CD4-positive, alpha-beta T cell treated with Interleukin-10 for 1 hour (primary cell): ENCODE measurements at places on chromosomes 12 and 14.
A peak's percentile ranks its signal among the peaks of the same experiment; 100 is the strongest.

DNA sequence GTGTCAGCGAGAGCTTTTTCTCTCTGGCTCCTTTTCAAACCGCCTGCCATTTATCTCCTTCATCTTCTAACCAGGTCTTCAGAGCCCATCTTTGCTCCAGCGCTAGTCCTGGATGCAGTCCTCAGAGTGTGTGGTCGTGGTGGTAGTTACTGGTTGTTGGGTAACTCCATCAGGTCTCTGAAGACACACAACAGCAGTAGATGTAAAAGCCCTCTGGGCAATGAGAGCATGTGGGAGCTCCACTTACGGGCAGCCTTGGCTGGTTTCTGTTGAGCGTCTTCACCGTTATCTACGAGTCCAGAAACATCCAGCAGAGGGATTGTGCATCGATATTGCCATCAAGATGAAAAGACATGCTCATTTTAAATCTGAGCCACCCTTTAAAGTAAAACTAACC lies 61.2 kb downstream of the FBXL14 start:
- peak; percentile 35 for DNase-seq

DNA sequence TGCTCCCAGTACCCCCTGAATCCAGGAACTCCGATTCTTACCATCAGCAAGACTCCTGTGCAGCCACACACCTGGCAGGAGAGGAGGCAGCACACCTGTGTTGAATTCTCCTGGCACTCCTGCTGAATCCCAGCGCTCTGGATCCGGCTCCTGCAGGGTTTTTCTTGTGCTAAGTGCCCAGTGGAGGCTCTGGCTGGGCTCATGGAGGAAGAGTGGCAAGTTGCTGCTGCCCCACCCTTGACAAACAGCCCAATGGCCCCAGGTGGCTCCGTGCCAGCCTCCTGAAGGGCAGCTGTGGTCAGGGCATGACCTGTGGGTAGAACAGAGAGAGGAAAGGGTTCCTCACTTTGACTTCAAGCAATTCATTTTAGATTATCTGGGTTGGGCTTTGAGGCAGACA lies 20.0 kb downstream of the CRACR2A start:
- no peak for DNase-seq

DNA sequence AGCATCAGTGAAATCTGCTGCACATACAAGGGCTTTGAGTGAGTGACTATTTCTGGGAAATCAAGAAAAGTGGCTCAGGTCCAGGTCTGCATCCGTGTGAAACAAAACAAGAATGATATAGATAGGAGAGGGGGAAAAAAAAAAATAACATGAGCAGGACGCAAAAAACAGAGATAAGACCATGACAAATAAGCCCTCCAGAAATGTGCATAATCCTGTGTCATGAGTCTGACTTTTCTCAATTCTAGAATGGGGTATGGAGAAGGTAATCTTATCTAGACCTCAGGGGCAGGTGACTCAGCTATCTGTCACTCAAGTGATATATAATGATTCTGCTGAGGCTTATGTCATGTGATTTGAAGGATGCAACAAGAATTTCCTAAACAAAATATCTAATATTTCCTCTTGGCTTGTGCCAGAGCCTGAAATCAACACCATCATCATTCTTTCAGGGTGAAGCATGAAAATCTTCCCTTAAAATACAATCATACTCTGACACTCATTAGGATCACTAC lies 250.0 kb downstream of the PHLDA1 start:
- no peak for DNase-seq

DNA sequence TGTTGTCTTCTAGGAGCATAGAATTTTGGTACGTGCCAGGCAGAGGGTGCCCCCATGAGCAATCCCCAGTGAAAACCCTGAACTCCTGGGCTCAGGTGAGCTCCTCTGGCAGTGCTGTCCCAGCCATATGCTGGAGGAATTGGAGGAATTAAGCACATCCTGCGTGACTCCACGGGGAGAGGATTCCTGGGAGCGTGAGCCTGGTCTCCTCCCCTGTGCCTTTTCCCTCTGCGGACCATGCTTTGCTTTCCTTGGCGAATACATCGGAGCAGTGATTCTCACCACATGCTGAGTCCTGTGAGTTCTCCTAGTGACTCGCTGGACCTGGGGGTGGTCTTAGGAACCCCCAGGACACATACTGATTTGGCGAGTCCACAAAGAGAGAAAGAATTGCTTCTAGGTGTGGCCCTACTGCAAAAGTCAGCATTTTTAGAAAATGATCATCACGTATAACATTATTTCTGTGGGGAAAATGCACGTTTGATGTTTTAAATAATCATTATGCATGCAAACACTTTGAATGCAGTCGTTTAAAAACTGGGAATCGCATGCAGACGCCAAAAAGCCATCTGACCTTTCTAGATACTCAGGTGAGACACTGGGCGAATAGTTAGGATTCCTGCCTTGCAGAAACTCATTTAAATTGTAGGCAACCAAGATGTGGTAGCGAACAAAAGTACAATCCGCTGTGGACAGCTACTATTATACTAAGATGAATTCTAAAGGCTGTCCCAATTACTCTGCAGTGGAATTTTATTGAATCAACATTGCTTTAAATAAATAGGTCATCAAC lies 370.9 kb downstream of the TMEM132D start:
- no peak for DNase-seq

- DNase-seq = no peak
Measured at GRCh38 chr14:36619131-36619530, 36.7 kb upstream of the NKX2-8 start.

DNA sequence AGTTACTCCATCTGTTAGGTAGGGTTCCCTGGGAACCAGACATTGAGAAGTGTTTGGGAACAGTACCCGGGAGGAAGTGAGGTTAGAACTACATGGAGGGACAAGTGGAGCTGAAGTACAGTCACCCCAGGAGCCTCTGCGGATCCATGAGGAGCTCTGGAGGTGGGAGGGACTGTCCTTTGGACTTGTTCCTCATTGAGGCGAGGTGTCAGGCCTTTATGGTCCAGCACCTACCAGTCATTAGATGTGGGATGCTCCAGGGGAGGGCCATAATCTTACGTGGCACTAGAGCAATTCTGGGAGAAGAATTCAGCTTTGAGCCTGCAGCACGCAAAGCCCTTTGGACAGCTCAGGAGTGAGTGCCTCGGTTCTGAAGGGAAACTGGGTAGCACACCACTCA lies 142.8 kb downstream of the DACT1 start:
- no peak for DNase-seq

- DNase-seq = no peak
Measured at GRCh38 chr14:91375720-91376452, 41.7 kb downstream of the CCDC88C start.

DNA sequence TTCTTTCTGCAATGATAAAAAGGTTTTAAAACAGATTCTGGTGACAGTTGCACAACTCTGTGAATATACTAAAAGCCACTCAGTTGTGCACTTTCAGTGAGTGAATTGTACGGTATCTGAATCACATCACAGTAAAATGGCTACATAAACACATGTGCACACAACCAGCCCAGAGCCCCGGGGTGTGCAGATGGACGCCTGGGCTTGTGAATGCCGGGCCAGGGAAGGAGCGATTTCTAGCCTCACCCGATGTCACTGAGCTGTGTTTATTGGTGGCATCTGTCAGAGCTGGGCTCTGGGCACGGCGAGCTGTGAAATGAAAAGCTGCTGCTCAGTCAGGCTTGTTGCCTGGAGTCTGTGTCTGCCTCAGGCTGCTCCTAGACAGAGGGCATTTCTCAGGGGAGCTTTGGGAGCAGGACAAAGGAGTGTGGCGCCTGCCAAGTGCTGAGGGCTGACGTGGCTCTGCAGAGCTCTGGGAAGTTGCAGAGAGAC lies 25.9 kb downstream of the RHOF start:
- no peak for DNase-seq

DNA sequence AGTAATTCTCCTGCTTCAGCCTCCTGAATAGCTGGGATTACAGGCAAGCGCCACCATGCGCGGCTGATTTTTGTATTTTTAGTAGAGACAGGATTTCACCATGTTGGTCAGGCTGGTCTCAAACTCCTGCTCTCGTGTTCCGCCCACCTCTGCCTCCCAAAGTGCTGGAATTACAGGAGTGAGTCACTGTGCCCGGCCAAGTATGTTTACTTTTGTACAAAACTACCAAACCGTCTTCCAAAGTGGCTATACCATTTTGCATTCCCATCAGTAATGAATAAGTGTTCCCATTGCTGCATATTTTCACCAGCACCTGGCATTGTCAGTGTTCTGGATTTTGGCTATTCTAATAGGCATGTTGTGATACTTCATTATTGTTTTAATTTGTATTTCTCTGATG lies 8.4 kb upstream of the KRT6A start:
- DNase-seq = no peak

DNA sequence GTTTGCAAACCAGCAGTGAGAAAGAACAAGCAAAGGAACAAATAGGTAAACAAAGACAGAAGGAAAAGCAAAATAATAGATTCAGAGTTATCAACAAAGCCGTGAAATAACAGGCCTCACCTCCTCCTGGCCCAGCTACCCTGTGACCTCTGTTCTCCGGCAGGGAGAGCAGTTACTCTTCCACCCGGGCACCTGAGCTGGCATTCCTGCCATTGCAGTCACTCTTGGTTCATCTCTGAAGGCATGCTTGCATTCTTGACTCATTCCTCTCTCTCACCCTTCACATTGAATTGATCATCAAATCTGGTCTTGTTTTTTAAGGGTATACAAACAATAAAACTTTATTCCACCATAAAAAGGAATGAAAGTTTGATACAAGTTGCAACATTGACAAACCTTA lies 95.1 kb downstream of the TTC8 start:
- DNase-seq = no peak

DNA sequence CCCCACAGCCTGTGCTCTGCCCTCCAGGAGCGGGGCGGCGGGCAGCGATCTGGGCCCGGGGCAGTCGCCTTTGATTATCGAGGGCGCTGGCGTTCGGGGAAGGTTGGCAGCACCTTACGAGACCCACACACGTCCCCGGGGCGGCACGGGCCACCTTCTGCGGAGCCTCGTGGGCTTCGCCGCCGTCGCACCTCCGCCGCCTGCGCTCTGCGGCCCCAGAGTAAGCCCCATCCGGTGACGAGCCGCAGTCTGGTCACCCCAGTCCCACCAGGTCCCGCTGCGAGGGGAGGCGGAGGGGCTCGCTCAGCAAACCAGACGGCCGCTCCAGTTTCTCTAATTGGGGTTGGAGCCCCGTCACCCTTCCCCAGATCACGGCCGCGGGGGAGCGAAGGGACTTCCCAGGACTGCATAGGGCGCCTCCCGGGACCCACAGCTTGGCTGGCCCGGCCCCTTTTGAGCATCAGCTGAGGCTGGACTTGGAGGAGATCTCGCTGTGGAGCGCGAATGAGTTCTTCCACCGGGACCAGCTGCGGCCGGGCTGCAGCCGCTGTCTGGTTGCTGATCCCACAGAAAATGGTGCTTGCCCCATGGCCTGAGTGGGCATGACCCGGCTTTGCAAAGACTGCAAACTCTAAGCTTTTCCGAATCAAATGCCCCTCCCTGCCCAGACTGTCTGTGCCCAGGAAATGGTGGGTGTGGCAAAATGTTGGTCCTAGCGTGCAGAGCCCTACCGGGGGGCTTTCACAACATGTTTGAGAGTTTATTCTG lies 560 bp downstream of the LGALS3 start:
- peak; percentile 51 for DNase-seq

- no peak for DNase-seq
Measured at GRCh38 chr12:117240081-117240755, 49.9 kb upstream of the FBXO21 start.

- DNase-seq = no peak
Measured at GRCh38 chr12:105559310-105559709, 228.8 kb downstream of the C12orf75 start.

DNA sequence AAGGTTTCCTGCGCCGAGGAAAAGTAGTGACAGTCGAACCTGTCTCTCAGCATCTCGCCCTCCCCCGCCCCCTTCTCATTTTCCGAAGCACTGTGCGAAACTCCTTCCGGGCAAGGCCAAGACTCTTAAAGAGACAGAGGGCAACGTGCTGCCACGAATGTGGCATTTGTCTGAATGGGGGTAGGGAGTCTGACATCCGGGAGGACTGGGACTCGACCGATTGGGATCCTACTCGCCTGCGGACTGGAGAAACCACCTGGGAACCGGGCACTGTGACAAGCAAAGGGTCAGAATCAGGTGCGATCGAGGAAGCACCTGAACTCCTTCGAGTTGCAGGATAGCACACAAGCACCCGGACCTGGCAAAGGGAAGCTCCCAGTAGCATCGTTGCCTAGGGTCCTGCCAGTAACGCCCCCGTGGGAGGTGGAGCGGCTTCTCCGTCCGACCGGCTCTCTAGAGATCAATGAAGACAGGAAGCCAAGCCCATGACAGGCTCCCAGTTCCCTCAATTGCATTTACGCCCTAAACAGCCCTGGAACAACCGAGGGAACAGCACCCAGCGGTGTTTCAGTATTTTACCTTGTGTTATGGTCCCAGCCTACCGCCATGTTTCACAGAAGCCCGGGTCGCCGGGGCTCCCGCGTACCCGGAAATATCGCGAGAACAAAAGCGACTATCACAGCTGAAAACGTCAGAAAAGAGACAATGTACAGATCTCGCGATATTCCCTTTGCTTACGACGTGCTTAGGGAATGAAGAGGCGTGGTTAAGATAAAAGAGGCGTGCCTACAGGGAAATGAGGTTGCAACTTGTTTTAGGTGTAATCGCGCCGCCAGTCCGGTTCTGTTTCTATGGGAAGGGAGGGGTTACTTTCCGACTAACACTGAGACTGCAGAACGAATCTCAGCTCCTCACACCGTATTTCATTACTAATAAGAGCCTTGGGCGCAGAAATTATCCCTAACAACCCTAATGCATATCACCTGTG lies at the start of gene ERGIC2:
Gene ERGIC2 (minus strand): TSS at position 637 of the 988 bp plus-strand sequence. CDS start 9,539 bp downstream, outside the sequence.
- peak; percentile 98 for DNase-seq

- no peak for DNase-seq
Measured at GRCh38 chr12:121001060-121001459, 15.2 kb downstream of the C12orf43 start.

DNA sequence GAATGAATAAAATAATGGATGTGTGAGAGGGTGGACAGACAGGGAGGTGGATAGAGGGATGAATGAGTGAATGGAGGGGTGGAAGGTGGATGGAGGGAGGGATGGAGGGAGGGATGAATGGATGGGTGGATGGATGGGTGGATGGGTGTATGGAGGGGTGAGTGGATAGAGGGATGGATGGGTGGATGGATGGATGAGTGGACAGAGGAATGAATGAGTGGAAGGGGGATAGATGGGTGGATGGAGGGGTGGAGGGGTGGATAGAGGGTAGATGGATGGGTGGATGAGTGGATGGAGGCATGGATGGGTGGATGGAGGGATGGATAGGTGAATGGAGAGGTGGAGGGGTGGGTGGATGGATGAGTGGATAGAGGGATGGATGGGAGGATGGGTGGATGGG lies 47.9 kb upstream of the NOS1 start:
- no peak for DNase-seq

DNA sequence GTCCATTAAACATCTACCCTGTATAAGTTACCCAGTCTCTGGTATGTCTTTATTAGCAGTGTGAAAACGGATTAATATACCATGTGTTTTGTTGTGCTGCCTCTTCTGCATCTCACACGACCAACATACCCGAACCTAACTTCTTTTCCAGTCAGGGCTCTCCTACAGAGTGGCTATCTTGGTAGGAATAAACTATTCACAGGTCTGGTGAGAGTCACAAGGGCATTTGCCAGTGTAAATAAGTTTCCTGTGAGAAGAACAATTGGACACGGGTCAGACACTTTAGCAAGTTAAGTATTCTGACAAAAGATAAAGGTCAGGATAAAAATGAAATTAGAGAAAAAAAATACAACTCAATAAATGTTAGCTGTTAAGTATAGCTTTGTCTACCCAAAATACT lies 60.9 kb downstream of the MYF5 start:
- DNase-seq = no peak

- peak; percentile 5 for DNase-seq
Measured at GRCh38 chr12:18250313-18250916, 10.9 kb upstream of the PIK3C2G start.

- peak; percentile 65 for DNase-seq
Measured at GRCh38 chr12:12622418-12622817, 10.7 kb downstream of the CREBL2 start.
